ENCODE measurements at places on chromosomes 5 and 9.

DNA sequence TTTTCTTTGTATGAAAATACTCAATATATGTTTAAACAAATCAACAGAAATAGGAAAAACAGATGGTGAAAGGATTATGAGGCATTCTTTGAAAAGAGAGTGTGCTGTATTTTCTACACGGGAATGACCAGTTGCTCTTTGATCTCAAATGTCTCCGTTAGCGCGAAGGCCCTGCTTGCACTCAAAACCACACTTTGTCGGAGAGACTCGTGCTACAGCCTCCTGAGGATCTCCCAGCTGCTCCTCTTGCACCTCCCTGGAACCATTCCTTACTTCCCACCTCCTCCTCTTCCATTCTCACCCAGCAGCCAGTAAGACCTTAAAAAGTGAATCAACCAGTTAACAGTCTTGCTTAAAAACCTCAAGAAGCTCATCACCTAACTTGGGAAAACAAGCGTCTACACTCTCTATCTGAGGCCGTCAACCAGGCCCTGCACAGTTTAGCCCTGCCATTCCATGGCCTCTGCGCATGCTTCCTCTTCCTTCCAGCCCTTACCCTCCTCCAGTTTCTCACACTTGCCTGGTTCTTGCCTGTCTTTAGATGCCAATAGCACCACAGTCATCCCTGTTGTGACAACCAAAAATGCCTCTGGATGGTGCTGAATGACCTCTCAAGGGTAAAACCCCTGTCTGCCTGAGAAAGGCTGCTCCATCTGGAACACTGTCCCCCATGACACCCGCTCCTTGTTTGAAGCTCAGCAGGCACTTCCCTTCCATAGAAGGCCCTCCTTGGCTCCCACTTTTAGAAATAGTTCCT is 594.7 kb upstream of the WWC1 start:
- DNase-seq = no peak

DNA sequence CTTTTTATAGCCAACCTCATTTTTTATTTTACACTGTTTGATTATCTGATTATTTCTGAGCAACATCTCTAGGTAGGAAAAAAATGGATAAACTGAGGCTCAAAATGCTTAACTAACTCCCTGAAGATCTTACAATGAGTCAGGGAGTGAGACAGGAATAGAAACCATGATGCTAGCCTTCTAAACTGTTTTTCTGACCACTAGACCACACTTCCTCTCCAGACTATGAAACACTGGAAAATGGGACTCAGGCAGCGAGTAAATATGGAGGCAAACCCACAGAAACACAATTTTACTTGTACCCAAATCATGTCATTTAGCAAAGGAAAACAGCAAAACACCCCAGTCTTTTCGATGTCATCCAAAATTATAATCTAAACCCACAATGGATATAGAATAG is 129.9 kb upstream of the ANKH start:
- no peak for DNase-seq

GRCh38 chr5:10481241-10481935 is 39.7 kb downstream of the ROPN1L start:
- DNase-seq = no peak

- DNase-seq = no peak
Measured at GRCh38 chr5:75461679-75462078, 49.8 kb downstream of the CERT1 start.

- DNase-seq = no peak
Measured at GRCh38 chr9:86354818-86355309, 654 bp upstream of the TUT7 start.

DNA sequence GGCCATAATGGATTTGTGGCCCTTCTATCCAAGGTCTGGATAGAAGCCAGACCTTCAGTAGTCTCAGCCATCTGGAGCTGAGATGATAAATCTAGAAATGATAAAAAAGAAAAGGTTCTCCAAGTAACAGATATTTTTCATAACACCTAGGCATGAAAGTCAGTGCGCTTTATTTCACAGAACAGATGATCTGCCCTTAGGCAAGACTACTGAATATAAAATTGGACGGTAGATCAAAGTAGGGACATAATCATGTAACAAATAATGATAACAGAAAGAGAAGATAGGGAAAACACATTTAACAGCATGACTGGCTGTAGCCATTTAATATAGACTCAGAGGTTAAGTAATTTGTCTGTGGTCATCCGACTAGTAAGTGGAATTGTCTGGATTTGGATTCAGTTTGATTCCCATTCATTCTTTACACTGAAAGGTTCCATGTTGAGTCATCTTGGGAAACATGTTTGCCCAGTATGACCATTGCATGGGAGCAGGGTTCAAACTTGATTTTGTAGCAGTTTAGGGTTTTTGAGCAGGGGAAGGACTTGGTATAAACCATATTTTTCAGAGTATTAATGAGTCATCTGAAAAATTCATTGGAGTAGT is 4.1 kb upstream of the CAVIN4 start:
- DNase-seq = no peak

DNA sequence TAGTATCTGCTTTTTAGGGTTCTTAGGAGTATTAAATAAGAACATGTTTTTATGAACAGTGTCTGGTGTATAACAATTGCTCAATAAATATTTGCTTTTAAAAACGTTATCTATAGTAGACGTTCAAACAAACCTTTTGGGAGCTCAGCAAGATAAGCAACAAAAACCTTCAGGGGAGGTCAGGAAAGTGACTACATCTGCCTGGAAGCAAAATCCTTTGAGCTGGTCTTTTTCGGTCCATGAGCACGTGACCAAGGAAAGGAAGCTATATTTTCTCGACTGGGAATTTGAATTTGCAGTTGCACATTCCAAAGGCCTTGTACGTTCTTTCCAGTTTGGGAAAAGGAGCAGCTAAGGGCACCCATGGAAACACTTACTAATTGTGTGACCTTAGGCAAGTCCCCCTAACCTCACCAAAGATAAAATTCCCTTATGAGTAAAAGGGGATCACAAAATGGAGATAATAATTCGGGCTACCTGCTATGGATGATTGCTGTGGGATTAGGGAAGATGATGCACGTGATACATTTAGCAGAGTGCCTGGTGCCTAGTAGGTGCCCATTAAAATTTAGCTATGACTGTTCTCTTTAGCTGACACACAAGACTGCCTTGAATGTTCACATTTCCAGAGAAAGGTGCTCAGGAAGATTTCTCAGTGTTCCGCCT is 45.4 kb downstream of the PTTG1 start:
- DNase-seq = no peak

DNA sequence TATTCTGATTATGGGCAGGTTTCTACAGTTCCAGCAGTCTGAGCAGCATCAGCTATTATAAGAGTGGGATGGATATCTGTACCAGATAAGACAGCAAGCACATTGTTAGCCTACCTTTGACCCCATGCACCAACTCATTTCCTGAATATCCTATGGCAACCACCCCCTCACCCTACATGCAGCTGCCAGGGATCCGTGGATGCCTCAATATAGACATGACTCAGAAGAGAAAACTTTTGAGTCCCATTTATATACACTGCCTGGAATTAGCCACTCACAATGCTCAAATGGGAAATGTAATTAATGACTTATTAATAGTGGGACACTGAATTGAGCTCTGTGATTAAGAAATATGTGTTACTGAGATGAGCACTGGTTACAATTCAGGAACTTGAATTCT is 124.4 kb downstream of the SSBP2 start:
- DNase-seq = no peak

DNA sequence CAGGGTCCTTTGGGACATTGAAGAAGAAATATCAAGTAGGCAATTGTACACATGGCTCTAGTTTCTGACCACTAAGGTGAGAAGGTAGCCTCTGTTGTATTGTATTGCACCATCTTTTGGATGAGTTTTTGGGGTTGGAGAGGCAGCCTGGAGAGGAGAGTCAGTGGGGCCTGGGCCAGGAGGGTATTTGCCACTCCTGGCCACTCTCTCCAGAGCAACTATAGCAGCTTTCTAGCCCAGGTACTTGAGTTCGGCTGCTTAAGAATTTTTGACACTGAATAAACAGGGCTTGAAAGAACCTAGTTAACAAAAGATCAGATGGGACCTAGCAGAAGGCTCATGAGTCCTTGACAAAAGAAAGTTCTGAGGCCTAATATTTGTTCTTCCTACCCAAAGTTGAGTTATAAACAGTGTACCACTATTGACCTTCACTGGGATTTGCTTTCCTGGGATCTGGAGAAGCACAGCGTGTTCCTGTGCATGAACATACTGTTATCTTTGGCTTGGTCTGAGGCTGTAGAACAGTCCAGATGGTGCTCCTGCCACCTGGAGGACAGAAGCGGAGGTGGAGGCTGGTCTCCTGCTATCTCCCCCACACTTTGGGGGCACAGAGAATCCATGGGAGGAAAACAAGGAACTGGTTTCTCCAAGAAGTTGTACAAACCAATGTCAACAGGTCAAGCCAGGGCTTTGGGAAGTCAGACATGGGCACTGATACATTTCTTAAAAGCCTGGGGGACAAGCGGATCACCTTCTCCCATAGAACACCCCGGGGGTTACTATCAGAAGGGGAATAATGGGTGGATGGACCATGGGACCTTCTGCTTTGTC is 110.4 kb upstream of the LIFR start:
- DNase-seq = no peak

- no peak for DNase-seq
Measured at GRCh38 chr5:98705841-98706240, 67.6 kb upstream of the RGMB start.

- DNase-seq = no peak
Measured at GRCh38 chr9:94086486-94087345, 2.5 kb downstream of the PTPDC1 start.

- no peak for DNase-seq
Measured at GRCh38 chr5:35996076-35996475, 4.9 kb upstream of the UGT3A1 start.

- no peak for DNase-seq
Measured at GRCh38 chr9:40925149-40925548, 203.3 kb downstream of the FOXD4L6 start.

DNA sequence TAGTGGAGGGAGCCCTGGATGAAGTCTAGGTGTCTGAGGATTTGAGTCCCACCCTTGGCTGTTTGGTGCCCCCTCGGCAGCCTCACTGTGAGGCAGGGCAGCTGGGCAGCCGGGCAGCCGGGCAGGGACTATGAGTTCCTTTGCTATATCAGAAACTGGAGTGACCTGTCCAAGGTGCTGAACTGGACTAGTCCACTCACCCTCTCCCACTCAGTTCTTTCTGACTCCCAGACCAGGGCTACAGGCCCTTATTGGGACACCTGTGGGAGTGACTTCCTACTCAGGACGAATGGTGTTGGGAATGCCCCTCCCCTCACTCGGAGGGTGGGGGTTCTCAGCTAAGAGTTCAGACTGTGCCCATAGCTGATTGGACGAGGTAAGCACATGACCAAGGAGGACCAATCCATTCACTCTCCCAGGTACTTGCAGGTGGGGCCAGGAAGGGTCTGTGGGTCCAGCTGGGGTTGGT is 34.1 kb upstream of the RAPGEF1 start:
- no peak for DNase-seq

DNA sequence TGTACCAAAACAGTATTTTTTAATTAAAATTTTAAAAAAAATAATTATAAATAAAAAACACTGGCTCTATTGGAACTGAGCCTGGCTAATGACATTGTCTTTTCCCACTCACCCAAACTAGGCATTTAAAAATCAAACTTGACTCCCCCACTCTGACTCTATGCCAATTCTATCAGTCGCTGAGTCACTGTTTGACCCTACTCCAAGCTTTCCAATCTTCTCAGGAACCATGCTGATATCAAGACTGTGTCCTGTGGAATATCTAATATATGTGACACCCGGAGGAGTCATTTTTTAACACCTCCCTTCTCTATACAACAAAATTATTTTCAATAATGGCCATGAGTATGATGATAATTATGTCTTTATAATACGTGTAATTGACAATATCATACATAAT is 171.6 kb upstream of the RASEF start:
- DNase-seq = no peak

GRCh38 chr5:83472213-83472507 is 616 bp downstream of the VCAN start:
- DNase-seq = no peak

- no peak for DNase-seq
Measured at GRCh38 chr5:72040513-72040912, 66.8 kb upstream of the MAP1B start.

GRCh38 chr9:6305954-6306563 is 22.1 kb upstream of the TPD52L3 start:
- no peak for DNase-seq

DNA sequence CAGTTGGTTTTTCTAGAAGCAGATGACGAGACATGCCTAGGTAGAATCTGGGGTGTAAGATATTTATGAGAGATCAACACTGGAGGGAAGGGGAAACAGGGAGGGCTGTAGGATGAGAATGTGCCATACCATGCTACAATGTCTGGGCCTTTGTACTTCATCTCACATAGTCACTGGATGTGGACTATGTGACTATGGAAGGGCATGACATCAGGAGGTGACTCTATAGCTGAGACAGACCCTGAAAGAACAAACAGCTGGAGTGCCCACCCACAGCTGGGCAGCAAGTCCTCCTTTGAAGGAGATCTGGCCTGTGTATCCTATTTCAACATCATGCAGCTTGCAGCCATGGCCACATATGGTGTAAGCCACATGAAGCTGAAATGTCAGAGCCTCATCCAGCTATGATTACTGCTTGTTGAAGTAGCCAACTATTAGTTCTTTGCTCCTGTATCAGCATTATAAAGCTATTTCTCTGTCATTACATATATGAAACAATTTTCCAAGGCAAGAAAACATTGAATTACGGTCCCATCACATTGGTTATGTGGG is 46.2 kb upstream of the KIF2A start:
- DNase-seq = no peak

Data from stimulated activated CD4-positive, alpha-beta T cell treated with anti-CD3 and anti-CD28 coated beads, Interleukin-4, amount 100 ng/mL, for 1 hour (primary cell).